ENCODE measurements at places on chromosomes 2 and 18. TPM values are rescaled to one million over a fixed set of nuclear protein-coding genes. Genes with fewer than 3 reads are reported as not detected.

The KCNG3 gene
- total RNA-seq = not detected

GRCh38 chr2:106575955-106576354, 88.8 kb downstream of the CD8B2 start:
- no peak for DNase-seq

DNA sequence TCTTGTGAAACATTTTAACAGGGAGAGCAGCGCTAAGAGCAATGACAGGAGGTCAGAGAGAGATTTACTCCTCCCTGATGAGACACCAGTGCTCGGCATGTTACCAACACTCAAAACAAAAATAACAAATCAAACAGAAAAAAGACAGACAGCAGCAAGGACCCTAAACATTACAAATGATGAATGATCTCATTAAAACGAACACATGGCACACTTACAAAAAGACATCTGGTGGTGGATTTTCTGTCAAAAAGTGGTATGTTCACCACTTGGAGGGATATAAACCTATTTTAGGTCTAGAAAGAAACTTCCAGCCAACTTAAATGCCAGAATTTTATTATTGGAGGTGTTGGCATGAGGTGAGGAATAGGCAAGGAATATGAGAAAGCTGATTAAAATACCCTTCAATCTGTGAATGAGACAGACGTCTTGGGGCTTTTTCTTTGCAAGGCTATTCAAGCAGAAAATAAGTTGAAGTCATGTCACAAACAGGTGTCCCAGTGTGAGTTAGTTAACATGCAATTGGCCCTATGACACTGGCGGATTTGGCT, 112.8 kb downstream of the PRELID3A start:
- DNase-seq = no peak

The IL1B gene
- total RNA-seq = not detected

GRCh38 chr18:9846162-9846925, 39.4 kb upstream of the TXNDC2 start:
- DNase-seq = no peak

The EIF2AK3 gene
- total RNA-seq = 11.6 TPM

DNA sequence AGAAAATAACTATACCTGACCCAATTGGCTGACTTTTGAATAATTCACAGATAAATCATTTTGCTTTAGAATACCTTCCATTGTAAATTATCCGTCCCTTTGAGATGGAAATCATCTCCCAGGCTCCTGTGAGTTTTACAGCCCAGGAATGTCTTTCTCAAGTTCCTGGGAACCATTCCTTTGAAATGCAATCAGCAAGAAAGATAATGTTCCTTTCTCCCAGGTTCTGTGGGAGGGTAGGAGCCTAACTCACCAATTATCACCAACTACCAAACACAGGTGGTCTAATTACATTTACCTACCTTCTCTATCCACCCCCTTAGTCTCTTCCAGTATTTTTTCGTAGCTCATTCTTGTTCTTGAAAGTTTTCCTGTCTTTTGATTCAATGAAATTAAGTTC, 1016.0 kb downstream of the SOCS6 start:
- DNase-seq = no peak

The FAM237A gene
- total RNA-seq = not detected

DNA sequence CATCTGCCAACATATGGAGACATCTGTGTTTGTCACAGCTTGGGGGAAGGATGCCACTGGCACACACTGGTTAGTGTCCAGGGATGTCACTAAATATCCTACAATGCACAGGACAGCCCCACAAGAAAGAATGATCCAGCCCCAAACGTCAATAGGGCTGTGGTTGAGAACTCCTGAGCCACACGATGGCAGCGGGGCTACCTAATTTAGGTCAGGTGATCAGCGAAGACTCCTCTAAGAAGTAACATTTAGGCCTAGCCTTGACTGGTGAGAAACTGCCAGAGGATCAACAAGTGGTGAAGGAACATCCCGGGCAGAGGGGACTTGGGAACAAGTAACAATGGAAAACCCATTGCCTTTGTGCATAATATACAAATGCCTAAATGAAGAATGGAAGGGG, 5.0 kb upstream of the TGIF1 start:
- DNase-seq = no peak

DNA sequence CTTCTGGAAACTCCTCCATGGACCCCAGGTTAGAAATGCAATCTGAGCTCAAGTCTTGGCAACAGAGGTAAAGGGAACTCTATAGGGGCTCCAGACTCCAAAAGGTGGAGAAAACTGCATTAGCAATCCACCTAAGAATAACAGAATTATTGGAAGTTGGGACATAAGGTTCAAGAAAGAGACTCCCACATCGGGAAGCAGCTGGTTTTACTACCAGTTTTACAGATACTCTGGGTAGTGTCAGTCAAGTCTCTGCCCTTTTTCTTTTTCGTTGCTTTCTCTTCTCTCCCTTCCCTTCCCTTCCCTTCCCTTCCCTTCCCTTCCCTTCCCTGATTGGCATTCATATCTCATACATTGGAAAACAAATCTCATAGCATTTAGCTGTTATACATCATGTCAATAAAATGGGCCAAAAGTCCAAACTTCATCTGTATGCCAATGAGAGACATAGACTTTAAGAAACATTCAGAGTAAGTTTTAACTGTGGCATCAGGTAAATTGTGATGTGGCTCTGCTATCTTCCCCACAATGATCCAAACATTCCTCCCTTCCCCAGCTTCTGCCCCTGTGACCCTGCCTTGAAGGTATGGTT, 166.7 kb downstream of the KCNE4 start:
- DNase-seq = no peak

The TBR1 gene
- total RNA-seq = not detected

DNA sequence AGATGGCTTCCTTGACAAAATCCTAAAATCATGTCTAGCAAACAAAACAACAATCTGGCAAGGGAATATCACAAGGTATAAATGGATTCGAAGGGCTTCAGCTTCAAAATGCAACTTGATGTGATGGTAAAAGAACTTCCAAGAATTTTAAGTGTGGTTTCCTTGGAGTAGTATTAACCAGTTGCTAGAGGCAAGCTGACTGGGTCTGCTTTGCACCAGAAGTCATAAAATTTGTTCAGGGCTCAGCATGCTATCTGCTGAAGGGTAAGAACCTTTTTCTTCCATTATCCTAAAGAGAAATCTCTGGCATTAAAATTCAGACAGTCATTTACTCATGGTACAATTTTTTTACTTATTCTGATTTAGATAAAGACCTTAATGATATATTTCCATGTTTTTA, 516.7 kb downstream of the TXNL1 start:
- DNase-seq = no peak

GRCh38 chr2:184186436-184186835, 411.9 kb upstream of the ZNF804A start:
- DNase-seq = no peak

- DNase-seq = no peak
Measured at GRCh38 chr2:142944264-142944663, 66.8 kb downstream of the KYNU start.

The ACADL gene
- total RNA-seq = 1.6 TPM

DNA sequence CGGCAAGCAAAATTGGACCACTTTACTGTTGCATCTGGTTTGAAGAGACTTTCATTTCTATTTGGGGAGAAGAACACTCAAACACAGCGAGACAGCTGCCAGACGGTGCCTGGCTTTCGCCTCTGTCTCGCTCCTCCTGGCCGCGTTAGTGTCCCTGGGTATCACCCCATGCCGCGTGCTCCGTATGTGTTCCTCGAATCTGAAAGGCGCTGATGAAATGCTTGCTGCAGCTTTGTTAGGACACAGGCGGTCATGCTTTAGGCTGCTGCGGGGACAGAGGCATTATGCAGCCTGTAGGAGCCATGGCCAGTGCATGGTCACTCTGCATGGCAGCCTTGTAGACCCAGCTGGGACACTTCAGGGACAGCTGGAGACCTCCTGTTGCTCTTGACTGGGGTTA, 53.9 kb downstream of the LDLRAD4 start:
- no peak for DNase-seq

GRCh38 chr2:205148755-205149154, 533.5 kb upstream of the NRP2 start:
- DNase-seq = no peak

- DNase-seq = no peak
Measured at GRCh38 chr2:222643134-222643533, 12.8 kb downstream of the FARSB start.

The KCTD1 gene
- 5.6 TPM for total RNA-seq

- DNase-seq = no peak
Measured at GRCh38 chr18:72808680-72809079, 59.1 kb downstream of the NETO1 start.

The GALNT3 gene
- total RNA-seq = 0.20 TPM

GRCh38 chr2:175903384-175903936, 98.6 kb downstream of the LNPK start:
- DNase-seq = no peak

DNA sequence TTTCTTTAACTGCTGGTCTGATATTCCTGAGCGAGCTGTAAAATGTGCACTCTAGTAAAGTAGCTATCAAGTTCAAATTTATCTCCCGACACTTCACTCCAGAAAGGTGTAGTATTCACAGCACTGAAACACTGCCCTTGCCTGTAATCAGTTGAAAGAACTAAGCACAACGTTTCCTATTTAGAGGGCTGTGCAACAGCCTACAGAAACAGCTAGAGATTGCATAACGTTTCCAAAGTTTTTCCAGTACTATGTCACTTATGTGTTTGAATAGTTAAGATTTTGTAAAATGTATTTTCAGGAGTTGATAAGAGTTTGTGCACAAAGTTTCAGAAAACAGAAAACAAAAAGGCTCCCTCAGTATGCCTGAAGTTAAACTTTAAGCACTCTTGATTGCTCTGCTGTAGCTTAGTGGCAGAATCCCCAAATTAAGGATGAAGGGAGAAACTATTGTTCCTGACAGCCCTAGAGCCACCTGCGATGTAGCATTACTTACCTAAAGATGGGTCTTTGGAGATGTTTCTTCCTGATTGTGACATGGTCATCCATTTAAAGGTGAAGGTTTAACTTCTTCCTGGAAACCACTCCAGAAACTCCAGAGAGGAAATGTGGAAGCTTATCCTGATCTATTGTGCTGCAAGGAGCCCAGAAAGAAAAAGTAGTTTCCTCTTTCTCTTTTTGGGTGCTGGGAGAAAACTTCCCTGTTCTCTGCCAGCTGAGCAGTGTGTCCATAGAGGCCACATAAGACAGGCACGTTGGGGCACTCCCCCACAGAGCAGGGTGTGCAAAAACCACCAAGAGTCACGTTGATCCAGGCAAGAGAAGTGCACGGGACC, 536 bp downstream of the PDE1A start:
- DNase-seq = no peak

The CLEC4F gene
- not detected for total RNA-seq

The IL1RL2 gene
- total RNA-seq = 0.35 TPM

The CD302 gene
- total RNA-seq = 10.3 TPM

DNA sequence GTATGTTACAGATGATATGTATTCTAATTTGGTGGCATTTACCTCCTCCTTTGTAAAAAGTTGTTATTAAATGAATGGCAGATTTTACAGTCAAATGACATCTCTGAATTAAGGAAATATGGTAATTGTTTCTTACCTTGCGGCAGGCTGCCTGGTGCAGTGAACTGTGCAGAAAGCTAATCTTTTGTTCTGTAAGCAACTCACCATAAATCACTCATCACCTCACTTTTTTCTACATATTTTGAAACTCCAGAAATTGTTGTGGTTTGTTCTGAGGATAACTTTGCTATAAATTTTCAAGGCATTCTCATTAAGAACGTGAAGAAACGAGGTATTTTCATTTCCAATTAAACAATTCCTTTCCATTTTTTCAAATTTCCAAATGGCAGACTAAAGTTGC, 52.7 kb downstream of the ST6GAL2 start:
- DNase-seq = no peak

GRCh38 chr2:43123981-43124686, 102.3 kb downstream of the ZFP36L2 start:
- DNase-seq = no peak

GRCh38 chr2:216649574-216649973, 16.4 kb downstream of the IGFBP2 start:
- DNase-seq = no peak

DNA sequence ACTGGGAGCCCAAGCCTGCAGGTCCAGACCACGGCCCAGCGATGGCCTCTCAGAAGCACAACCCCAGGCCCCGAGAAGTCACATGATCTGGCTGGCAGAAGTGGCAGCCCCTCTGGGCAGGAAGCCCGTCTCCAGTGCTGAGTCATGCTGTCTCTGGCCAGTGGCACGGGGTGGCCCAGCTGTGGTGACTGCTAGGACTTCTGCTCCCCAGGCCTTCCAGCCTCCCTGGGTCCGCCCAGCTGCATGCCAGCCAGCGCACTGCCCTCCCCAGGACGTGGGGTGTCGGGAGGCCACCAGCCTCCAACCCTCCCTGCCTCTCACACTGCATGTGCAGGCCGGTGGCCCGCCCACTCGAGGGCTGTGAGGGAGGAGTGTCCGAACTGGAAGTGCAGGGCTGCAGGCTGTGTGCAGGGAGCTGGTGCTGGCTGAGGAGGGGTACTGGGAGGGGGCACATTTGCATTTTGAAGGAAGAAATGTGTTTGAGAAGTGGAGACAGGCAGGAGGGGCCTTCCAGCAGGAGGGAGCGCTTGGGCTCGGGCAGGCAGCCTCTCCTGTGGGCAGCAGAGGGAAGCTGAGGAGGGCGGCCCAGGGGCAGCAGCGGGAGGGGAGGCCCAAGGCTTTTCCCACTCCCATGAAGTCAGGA, 17.0 kb upstream of the HPCAL1 start:
- DNase-seq = peak; percentile 29

DNA sequence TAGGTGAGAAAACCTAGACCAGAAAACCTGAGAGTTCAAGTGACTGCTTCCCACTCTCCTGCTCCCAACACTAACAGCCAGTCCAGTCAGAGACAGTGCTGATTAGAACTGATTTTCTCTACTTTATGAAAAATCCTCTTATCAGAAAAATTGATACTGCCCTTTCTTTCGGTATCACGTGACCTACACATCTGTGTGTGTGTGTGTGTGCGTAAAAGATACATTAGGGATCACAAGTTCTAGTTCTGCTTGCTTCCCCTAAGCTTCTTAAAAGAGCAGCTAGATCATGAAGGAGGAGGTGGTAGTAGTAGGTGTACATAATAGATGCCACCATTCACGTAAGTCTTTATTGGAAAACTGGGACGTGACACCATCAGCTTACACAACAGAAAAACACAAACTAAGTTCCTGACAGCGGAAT, 1.5 kb downstream of the ARL5A start:
- DNase-seq = no peak

DNA sequence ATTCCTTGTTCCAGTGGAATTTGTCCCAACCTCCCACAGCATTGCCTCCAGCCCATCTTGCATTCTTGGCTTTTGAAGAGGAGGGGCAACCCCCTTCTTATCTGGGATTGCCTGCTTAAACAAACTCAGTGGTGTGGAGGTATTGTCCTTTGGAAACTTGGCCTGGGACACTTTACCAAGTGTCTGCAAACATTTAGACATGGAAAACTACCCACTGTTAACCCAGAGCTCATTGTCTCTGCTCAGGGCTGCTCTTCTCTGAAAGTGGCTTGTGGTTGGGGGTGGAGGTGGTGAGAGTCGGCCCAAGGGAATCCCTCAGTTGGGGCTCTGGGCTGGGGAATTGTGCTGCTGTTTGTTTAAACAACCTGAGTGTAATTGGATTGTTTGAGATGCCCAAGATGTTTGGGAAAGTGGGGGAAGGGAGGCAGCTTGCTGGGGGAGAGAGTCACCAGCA, 178.3 kb upstream of the GATA6 start:
- DNase-seq = no peak

The ARL4C gene
- total RNA-seq = 0.39 TPM

- no peak for DNase-seq
Measured at GRCh38 chr18:25019931-25020330, 332.0 kb downstream of the ZNF521 start.

- no peak for DNase-seq
Measured at GRCh38 chr2:197809064-197809463, 4.7 kb downstream of the PLCL1 start.

The IL1F10 gene
- total RNA-seq = not detected

Data from gastrocnemius medialis (tissue), 4 donors.